ENCODE measurements at places on chromosomes 6 and 20. TPM values are rescaled to one million over a fixed set of nuclear protein-coding genes. Genes with fewer than 3 reads are reported as not detected.

Gene VGLL2
- total RNA-seq = not detected

Gene EYS
- 0.05 TPM for total RNA-seq

Gene SRMS
- not detected for total RNA-seq

Gene RPP40
- 9.5 TPM for total RNA-seq

Measured in smooth muscle cell of the umbilical artery (primary cell).